ENCODE measurements at places on chromosomes 5 and 9.

- DNase-seq, result no peak
Measured at GRCh38 chr5:34897646-34898045, 17.7 kb downstream of the RAD1 start.

DNA sequence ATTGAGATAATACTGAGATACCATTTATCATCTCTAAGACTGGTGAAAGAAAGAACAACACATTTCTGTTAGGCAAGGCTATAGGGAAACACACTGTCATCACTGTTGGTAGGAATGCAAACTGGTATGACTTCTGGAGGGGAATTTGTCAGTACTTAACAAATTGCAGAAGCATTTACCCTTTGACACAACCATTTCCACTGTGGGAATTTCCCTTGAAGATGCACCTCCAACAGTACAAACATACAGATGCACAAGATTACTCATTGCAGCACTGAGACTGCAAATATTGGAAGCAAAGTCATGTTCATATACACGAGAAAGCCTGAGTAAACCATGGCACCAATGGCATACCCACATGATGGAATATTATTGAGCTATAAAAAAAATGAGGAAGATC, 17.6 kb downstream of the GM2A start:
- DNase-seq, result no peak

DNA sequence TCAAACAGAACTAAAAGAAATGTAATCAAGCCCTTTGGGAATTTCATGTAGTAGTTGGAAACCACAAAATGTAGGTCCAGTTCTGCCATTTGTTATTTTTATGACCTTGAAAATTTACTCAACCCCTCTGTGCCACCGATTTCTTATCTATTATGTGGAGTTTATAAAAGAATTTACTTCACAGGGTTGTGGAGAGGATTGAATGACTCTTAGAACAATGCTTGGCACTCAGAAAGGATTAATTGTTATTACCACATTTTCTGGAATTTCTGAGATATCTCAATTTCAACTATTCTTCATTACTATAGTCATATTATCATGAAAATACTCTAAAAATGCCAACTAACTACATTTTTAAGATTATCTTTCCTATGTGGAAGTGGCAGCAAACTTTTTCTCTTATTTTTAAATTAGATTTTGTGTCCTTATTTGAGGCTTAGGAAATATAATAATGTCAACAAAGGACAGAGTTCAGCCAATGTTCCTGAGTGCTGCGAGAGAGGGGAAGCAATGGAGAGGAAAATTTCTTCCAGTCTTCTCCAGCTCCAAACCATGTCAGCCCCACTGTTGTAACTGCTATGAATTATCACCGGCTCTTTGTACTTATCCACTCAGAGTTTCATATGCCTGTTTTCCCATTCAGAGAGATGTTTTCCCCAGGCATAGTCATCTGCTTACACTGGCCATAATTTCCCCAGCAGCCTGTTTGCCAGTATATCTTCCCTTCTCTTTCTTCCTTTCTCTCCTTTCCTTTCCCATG, 525.6 kb downstream of the SPATA31D1 start:
- DNase-seq, result no peak

DNA sequence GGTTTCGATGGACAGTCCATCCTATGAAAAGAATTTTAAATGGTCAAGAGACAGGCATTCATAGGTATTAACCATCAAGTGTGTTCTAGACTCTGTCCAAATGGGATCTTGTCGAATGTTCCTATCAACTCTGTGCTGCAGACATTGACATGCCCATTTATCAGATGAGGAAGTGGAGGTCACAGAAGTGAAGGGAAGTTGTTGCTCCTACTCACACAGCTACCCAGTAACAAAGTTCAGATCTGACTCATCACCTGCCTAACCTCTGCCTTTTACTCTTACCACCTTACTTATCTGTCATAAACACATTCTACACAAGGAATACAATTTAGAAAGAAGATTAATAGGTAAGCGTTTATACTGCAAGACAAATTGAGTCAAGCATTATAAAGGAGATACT, 426.2 kb upstream of the BRINP1 start:
- no peak for DNase-seq

DNA sequence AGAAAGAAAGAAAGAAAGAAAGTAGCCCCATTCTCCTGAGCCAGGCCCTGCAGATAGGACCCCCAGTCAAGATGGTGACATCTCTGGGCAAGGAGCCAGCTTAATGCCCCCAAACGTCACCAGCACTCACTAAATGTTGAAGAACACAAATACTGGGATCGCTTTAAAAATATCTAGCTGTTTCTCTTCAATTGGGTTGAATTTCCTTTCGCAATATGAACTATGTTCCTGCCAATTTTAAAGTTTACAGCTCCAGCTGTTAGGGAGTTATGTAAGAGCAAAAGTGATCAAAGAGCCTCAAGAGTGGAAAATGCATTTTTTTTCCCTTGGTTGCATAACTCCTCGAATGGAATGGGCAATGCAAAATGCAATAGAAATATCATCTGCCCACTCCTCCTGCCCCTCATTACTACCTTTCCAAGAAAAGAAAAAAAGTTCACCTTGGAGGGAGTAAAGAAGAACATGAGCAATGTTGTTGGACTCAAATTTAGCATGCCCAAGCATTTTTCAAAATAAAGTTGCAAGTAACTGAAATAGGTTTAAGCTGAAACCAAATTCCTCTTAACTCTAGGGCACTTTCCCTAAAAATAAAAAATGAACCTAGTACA, 244.2 kb upstream of the PIK3R1 start:
- DNase-seq, result no peak

GRCh38 chr5:72501488-72501887, 5.7 kb downstream of the ZNF366 start:
- no peak for DNase-seq

DNA sequence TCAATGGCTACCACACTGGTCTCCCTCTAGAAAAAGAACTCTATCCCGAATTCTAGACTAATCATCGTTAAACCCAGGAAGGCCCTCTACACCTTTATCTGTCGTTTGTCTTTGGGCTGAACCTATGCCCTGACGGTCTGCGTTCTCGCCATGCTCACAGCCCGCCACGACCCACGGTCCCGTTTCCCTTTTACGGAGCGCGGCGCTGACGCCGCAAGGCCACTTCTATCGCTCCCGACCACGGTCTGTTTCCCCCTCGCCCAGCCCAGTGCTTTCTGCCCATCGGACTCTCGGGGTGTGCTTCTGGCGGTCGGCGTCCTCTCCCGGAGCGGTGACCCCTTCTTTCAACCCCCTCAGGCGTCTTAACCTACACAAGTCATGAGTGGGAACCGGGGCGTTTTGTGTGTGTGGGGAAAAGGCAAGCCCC, 974 bp downstream of the C9orf40 start:
- peak; percentile 10 for DNase-seq

GRCh38 chr9:134559013-134559412, 82.6 kb upstream of the COL5A1 start:
- no peak for DNase-seq

DNA sequence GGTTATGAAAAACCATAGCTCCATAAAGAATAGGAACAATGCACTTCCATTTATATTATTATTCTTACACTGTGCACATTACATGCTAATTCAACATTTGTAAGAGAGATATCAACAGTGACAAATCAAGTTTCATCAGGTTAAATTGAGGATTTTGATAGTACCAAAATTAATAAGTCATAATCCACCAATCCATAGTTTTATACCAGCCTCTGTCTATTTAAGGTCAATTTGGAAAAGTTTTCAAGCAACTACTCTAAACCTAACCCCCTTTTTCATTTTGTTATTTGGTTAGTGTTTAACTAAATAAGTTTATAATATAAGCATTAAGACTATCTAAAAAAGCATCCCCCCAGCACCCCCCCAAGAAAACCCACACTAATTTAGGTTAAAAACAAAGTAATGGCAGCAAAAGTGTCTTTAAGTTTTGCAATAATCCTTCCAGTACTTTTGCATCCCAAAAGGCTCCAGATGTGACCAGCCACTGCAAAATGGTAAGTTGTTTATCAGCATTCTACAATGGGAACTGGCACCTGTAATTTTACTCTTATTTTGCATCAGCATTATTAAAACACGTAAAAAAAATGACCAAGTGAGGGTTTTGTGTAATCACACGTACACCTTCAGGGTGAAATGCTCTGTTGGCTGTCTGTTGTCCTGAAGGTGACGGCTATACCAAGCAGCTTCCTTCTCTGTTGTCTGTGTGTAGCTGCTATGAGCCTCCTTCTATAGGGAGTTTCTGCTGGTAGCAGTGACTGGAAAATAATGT, 36.8 kb upstream of the SSBP2 start:
- DNase-seq, result no peak

GRCh38 chr5:171622010-171622409, 163.6 kb upstream of the SMIM23 start:
- no peak for DNase-seq

DNA sequence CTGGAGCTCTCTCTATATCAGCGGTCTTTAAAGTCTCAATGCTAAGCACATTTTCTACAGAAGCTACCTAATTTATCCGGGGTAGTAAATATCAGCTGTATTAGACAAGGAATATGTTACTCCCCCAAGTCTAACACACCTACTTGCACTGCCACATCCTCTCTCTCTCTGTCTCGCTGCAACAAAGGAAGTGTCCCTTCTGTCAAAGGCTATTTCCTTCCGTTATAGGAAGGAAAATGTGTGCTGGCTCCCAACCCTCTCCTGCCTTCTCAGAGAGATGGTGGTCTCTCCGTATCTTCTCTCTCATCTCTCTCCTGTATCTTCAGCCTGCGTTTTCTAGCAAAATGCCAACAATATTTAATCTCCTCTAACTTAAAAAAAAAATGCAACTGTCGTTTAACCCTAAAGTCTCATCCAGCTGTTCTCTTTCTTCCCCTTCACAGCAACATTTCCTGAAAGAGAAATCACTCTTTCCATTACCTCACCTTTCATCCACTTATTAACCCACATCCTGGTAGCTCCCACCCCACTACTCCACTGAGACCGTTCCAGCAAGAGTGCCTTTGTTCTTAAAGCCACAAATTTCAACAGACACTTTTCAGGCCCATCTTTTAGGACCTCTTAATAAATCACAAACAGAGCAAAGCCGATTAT, 2.3 kb downstream of the TTF1 start:
- DNase-seq, result no peak

- DNase-seq, result no peak
Measured at GRCh38 chr5:157575381-157576020, at the start of gene ADAM19. Gene ADAM19, minus strand, starts transcription at chr5:157575775. Its CDS starts 79 bp downstream, at chr5:157575696.

DNA sequence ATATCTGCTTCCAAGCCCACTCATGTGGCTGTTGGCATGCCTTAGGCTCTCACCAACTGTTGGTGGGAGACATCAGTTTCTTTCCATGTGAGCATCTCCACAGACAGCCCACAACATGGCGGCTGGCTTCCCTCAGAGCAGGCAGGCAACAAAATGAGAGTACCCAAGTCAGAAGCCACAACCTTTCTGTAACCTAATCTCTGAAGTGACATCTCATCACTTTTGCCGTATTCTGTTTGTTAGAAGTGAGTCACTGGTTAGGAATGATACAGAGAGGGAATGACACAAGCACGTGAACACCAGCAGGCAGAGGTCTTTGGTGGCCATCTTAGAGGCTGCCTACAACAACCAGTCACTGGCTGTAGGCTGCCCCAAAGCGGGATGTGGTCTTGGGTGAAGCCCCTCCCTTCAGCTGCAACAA, 88.6 kb upstream of the RASGRF2 start:
- no peak for DNase-seq

DNA sequence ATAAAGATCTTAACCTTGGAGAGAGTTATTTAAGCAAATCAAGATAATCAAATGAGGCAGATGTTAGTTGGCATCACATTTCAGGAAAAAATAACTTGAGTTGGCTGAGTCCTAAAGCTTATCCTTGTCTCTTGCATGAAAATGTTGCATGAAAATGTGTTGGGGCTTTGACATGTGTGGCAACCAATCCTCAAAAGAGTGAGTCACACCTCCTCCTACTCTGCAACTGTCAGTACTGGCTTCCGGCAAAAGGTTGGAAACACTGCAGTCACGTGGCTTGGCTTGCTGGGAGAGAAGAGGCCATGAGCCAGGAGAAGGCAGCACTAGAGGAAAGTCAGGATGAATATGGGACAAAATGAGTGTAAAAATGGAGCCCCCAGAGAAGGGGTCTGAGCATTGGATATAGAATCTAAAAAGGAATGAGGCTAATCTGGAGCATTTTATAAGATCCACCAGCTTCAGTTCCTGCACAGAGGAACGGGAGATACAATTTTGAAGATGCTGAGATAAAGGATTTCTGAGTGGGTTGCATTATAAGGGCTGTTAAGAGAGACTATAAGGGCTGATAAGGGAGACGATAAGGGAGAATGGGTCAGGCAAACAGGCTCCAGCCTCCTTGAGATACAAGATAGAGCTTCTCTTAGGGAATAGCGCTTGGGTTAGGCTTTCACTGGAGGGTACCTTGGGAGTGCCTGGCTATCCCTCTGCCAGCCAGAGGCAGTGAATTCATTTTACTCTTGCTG, 43.1 kb downstream of the SPATA31D1 start:
- DNase-seq, result no peak

DNA sequence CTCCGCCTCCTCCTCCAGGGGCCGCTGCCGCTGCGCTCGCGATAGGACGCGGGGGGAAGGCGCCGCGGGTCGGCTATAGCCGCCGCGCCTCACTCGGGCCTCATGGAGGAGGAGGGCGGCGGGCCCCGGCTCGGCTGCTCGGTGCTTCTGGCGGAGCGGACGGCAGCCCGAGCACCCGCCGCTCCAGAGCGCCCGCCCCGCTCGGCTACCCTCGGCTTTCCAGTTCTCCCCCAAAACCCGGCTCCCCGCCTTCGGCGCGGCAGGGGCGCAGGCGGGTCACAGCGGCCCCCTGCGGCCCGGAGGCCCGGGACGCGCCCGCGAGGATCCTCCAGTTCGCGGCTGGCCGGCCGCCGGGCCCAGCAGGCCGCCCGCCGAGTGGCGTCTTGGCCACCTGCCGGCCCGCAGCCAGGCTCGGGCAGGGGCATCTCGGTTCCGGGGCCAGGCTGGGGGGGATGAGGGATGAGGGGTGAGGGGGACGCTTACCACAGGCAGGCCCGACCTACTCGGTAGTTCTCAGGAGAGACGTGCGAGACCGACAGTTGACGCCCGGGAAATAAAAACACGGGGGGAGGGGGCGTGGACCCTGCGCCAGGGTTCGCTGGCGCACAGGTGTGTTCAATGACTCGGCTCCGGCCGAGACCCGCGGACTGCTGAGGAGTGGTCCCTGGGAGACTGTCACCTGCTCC, at the start of gene PAIP1:
TSS of gene PAIP1 (minus strand) at position 221 of the 686 bp plus-strand sequence. CDS start 231 bp downstream, outside the sequence.
- DNase-seq, result peak; percentile 63

GRCh38 chr5:66538531-66538930, 57.7 kb upstream of the MAST4 start:
- no peak for DNase-seq

GRCh38 chr9:132334364-132334763, 20.4 kb downstream of the SETX start:
- no peak for DNase-seq

DNA sequence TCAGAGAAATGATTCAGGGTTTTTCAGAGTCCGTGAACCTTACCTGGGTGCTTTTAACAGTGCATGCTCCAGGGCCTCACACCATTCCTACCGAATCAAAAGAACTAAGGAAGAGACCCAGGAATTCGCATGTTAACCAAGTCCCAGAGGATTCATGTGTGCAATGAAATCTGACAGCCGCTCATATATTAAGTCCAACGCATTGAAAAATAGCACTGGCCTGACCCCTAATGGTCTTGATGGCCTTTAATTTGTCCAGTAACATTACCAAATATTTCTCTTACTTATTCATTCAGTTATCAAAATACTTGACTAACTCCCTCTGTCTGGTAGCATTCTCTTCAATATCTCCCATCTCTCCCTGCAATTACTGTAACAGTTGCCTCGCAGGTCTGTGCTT, 55.0 kb upstream of the MARCHF11 start:
- no peak for DNase-seq
